ENCODE measurements at places on chromosomes 5 and 9. TPM values are rescaled to one million over a fixed set of nuclear protein-coding genes. Genes with fewer than 3 reads are reported as not detected.

SPINK6 gene
- total RNA-seq: not detected

- DNase-seq: no peak
These were observed 64.9 kb downstream of the NTNG2 start for GRCh38 chr9:132226571-132227430.

DNA sequence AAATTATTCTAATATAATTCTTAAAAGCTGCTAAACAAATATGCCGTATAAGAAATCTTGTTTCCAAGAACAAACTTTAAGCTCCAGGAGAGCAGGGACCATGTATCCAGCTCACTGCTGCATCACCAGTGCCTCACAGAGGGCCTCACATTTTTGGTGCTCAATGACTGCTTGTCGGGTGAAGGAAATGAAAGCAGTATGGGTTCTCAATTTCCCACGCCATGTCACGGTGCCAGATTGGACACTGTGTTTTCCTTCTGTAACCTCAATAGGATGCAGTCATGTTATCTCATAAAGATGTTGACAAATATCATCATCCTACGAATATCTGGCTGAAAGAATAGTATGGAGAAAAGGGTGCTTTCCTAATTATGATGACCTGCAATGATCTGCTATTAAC is 64.7 kb downstream of the POU5F2 start:
- no peak for DNase-seq

CATSPER3 gene
- 0.43 TPM for total RNA-seq

GRCh38 chr5:92401-93220 is 643 bp downstream of the PLEKHG4B start:
- DNase-seq: no peak

ALDOB gene
- total RNA-seq: 0.24 TPM

DNA sequence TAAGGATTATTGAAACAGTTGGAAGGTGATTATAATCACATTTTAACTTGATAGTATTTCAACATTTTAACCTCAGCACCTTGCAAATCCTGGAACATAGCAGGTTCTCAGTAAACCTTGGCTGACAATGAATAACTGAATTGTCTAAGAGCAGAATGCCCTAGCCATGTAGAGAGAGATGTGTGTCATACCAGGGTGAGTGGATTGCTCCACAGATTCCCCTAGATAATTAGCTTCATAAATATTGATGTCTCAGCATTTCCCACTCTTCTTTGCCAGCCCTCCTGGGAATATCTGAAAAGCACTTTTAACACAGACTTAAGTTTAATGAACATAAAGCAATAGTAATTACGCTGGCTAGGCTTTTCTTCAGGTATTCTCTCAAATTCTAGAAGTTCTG is 363.5 kb downstream of the MAN2A1 start:
- no peak for DNase-seq

SEMA5A gene
- 17.6 TPM for total RNA-seq

DNA sequence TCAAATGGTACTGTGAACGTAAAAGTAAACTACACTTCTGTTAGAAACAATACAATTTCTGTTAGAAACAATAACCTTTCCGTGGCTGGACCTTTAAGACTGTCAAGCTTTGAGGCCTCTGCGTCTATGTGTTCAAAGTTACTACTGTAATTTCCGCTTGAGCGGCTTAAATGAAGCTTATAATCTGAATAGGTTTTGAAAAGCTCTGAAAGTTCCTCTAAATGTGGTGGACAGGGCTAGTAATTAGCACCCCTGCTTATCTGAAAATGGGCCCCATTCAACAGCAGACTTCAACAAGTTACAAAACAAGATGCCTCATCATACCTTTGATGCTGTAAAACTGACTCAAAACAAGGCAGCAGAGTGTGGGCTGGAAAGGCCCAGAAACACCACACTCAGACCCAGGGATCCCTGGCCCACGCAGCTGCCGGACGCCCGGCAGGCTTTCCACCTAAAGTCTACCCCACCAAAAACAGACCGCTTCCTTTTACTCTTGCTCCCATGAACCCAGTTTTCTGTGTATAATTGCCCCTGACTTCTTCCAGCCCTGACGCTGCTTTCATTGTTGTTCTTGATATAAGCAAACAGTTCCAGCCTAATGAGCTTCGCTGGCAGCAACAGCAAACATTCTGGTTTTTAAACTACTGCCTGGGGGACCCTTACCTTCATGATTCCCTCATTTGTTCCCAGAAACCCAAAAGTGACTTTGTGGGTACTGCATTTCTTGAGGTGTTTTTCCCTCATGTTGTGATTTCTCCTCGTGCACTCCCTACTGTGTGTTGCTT is 66.7 kb downstream of the TLE1 start:
- DNase-seq: no peak

DNA sequence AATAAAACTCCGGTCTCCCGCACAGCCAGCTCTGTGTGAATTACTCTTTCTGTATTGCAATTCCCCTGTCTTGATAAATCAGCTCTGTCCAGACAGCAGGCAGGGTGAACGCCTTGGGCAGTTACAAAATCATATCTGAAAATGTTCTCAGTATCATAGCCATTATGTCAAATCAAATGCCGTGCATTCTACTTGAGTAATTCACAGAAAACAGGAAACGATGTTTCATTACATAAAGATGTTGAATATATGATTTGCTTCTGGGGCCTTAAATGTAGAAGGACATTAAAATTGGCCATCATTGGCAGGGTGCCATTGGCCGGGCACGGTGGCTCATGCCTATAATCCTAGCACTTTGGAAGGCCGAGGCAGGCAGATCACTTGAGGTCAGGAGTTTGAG is 8.5 kb downstream of the POLR3G start:
- DNase-seq: no peak

DNA sequence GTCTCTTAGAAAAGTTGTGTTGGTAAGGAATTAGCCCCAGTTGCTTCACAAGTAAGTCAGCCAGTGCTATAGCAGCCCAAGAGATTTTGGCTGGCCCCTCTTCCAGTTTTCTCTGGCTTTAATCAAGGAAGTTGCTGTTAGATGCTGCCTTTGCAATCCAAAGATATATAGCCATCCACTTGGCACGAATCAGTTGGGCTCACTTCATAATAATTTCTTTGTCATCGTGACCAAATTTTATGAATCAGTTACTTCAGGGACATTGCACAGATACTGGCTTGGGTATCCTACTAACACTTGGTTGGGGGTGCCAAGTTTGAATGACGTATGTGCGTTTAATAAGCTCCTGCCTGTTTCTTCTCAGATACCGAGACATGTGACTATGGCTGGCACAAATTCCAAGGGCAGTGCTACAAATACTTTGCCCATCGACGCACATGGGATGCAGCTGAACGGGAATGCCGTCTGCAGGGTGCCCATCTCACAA is 81.5 kb downstream of the VCAN start:
- DNase-seq: peak; percentile 85

- DNase-seq: no peak
These were observed 13.2 kb downstream of the CMYA5 start for GRCh38 chr5:79702606-79703380.

GRCh38 chr9:91117959-91118703 is 243.6 kb downstream of the AUH start:
- peak; percentile 95 for DNase-seq

GRCh38 chr9:106314476-106314875 is 548.5 kb upstream of the ZNF462 start:
- no peak for DNase-seq

DNA sequence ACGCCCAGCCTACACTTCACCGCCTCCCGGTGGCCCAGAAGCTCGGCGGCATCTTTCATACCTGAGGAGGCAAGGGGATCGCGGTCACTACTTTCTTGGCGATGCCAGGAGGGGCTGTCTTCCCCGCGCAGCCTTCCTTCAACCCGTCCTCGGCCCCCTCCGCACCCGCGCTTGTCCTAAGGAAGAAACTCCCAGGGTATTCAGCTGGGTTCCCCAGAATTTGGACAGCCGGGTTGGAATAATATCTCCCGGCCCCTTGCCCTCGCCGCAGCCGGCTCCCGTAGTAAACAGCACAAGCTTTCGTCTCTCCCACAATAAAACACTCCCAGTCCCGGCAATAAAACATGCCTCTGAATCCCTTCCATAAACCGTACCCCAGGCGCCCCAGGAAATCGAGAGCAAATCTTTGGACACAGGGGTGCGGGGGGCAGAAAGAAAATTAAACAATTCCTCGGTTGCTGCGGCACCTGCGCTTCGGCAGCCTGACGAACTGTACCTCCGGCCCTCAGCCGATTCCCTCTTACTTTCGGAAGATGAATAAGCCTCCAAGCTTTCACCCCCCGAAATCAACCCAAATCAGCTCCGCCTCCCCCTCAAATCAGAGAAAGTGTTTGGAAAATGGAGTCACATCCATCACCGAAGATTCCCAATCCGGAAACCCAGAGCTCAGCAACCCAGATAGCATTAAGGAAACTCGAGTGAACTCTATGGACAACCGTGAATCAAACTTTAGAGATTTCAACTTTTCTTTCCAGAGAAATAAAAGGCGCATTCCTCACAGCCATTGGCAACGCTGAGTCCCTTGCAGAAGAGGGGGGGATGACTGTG is 1.1 kb downstream of the OTP start:
- no peak for DNase-seq

DNA sequence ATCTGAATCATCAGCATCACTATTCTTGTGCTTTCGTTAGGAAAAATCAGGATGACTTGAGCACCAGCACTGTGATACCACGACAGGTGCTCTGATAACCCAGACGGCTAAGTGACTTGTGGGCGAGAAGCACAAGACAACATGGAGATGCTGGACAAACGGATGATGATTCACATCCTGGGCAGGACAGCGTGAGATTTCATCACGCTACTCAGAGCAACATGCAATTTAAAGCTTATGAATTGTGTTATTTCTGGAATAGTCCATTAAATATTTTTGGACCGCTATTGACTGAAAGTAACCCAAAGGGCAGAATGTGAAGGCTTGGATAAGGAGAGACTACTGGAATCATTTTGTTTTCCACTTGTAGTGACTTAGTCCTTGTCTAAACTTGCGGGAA is 114.8 kb upstream of the DAPK1 start:
- DNase-seq: no peak

DNA sequence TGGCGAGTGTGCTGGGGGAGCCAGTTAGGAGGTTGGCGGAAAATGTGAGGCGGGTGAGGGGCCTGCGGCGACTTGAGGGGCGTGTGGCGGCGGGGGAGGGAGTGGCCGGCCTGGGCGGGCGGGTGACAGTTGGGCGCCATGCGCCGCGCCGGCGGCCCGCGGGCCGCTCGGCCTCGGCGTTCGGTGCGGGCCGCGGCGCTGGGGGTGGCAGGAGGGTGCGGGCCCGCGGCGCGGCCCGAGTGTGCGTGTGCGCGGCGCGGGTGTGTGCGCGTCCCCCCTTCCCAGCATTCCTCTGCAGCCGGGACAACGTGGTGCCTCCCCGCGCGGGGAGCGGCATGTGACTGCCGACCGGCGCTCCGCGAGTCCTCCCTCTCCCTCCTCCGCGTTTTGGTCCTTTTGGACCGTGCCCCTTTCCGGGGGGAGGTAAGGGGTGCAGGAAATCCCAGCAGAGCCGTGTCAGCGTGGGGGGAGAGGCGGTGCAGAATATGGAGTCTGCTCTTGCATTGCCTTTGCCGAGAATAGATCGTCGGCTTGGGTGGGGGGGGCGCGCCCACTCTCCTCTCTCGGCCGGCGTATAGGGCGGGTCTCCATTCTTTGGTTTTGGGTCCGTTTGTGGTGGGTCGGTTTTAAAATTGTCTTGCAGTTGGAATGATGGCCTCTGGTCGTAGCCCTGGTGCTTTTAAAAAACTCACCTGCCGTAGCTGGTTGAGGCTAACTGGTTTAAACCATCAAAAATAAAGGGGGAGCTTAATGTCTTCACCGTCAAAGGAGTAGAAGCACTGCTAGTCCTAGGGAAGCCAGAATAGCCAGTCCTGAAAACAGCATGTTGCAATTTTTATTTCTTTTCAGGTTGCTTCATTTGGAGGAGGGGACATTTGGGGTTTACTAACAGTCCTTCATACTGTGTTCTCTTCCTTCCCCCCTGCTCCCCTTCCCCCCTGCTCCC is 2.0 kb downstream of the LARP1 start:
- no peak for DNase-seq

- no peak for DNase-seq
These were observed 33.1 kb upstream of the MYOT start for GRCh38 chr5:137834498-137835049.

PHF24 gene
- total RNA-seq: 0.93 TPM

DNA sequence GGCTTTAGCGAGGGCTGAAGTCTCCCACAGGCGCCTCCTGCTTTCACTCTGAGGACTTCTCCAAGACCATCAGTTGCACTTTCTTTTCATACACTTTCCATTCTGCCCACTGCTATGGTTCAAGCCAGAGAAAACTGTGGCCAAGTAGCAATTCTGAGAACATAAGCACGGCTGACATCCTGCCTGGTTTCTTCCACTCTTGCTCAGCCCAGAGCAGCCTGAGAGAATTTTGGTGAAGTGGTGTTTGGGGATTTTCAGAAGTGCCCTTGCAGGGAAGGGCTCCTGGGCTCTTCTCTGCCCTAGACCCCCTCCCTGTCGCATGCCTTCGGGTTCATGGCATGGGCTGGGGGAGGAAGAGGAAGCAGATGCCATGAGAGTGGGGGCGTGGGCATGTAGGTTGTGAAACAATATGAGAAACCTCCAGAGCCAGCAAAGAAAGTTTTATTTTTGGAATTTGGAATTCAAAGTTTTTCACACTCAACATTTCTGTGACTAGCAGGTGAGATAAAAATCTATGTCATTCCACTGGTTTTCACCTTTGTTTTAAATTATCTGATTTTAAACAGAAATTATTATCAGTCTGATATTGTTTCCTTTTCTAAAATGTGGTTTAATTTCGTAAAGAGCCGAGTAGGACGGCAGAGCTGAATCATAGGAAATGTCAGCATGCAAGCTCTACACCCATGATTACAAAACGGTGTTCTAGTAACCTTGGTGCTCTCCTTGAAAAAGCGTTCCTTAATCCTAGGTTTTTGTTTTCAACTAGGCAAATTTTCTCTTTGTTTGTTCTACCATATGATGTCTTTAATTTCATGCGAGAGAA is 27.8 kb upstream of the TNFSF8 start:
- DNase-seq: peak; percentile 82

FOXD4L5 gene
- total RNA-seq: 0.14 TPM

DNA sequence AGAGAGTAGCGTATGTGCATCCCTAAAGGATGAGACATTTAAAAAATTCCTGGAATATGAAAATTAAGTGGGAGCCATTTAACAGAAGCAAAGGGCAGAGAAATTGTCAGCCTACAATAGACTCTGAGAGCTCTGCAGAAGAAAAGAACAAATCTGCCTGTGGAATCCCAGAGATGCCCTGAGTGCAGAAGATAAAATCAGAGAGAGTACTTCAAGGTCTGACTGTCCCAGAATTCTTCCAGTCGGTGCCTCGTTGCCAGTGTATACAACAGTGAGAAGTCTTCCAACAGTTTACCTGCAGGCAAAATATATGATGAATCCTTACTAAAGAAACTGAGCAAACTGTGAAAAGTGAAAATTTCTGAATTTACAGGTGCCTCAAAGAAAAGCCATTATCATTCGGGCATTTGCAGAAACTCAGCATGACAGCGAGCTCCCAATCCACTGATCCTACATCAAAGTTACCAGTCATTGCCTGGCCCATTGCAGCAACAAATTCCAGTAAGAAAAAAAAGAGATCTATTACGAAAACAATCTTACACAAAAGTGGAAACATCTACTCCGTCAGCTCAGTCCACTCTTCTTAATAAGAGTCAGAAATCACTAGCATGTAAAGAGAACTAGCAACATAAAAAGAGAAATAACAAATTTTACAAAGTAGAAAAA is 92.8 kb upstream of the VCAN start:
- no peak for DNase-seq

- DNase-seq: no peak
These were observed 56.4 kb downstream of the SCAMP1 start for GRCh38 chr5:78416677-78417425.

GRCh38 chr5:128782446-128782845 is 182.8 kb upstream of the SLC27A6 start:
- DNase-seq: peak; percentile 81

SPATA31D4 gene
- not detected for total RNA-seq

TEX48 gene
- not detected for total RNA-seq

GRCh38 chr5:129904667-129905472 is 605 bp downstream of the CHSY3 start:
- DNase-seq: peak; percentile 84

All from posterior vena cava (tissue), 2 donors.